Neural crest cell (in vitro differentiated cells): ENCODE measurements at places on chromosomes 16 and 17.

GRCh38 chr17:7001318-7001961 lies 5.6 kb downstream of the ALOX12 start:
- no peak overlapping the region for H3K4me3 ChIP-seq
- peak; percentile 50 for DNase-seq
- H3K27me3 ChIP-seq: peaks cover 6% of the 10 kb centered on the region
- H3K36me3 ChIP-seq: peaks cover 15% of the 10 kb centered on the region
- peaks cover 3% of the 10 kb centered on the region for H3K4me1 ChIP-seq

DNA sequence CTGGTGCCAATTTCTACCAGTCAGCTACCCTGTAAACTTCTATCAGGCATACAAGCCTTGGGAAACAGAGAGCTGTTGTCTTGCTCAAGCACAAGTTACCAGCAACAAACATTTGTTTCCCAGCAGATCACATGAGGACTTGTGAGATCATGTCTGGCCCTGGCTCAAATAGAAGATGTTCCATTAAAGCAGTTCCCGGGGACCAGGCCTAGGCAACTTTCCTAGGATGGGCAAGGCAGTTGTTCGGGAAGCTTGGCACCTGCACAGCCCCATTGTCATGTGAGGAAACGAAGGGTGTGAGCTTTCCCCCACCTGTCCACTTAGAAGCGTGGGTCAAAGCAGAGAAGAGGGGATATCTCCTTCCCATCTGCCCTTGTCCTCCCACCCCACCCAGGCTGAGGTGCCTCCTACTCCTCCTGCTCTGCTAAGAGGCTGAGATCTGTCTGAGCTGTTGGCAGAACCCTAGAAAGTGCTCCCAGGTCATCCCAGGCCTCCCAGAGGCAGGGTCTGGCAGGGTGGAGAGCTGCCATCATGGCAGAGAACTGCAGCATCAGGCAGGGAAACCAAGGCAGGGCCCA lies 11.2 kb upstream of the SLC47A2 start:
- no peaks in the 10 kb centered on the region for H3K36me3 ChIP-seq
- no peaks in the 10 kb centered on the region for H3K27me3 ChIP-seq
- no peak for DNase-seq
- no peak overlapping the region for H3K27ac ChIP-seq

DNA sequence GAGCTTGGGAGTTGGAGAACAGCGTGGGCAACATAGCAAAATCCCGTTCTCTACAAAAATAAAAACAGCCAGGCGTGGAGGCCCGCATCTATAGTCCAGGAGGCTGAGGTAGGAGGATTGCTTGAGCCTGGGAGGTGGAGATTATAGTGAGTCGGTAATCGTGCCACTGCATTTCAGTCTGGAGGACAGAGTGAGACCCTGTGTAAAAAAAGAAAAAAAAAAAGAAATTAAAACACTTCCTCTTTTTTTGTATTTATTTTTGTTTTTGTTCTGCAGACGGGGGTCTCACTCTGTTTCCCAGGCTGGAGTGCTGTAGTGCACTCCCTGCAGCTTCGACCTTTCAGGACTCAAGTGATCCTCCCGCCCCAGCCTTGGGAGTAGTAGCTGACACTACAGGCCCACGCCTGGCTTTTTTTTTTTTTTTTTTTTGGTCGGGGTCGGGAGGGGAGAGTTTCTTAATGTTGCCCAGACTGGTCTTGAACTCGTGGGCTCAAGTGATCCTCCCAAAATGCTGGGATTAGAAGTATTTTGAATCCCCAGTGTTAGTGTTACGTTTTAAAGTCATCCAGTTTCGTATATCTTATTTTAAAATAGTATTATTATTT lies 1.5 kb downstream of the IST1 start:
- no peaks in the 10 kb centered on the region for H3K27me3 ChIP-seq
- H3K27ac ChIP-seq: no peak overlapping the region
- peaks cover 27% of the 10 kb centered on the region for H3K4me1 ChIP-seq
- no peak for DNase-seq
- peak overlapping the region; percentile 99 for H3K4me3 ChIP-seq
- peaks cover 2% of the 10 kb centered on the region for H3K36me3 ChIP-seq

GRCh38 chr16:64522548-64522947 lies 599.3 kb downstream of the CDH11 start:
- no peak for DNase-seq
- H3K4me3 ChIP-seq: no peak overlapping the region
- no peaks in the 10 kb centered on the region for H3K27me3 ChIP-seq
- no peak overlapping the region for H3K27ac ChIP-seq
- H3K36me3 ChIP-seq: no peaks in the 10 kb centered on the region

- H3K27ac ChIP-seq: peak overlapping the region; percentile 27
- H3K27me3 ChIP-seq: no peaks in the 10 kb centered on the region
- no peak overlapping the region for H3K4me3 ChIP-seq
- no peak for DNase-seq
- H3K4me1 ChIP-seq: peaks cover 55% of the 10 kb centered on the region
- no peaks in the 10 kb centered on the region for H3K36me3 ChIP-seq
Observed at GRCh38 chr16:49528060-49528865, 154.7 kb downstream of the C16orf78 start.
